Stimulated activated CD8-positive, alpha-beta memory T cell treated with anti-CD3 and anti-CD28 coated beads, Interleukin-15, amount 100 ng/mL, for 24 hours (primary cell): ENCODE measurements at places on chromosomes 12 and 14.

DNA sequence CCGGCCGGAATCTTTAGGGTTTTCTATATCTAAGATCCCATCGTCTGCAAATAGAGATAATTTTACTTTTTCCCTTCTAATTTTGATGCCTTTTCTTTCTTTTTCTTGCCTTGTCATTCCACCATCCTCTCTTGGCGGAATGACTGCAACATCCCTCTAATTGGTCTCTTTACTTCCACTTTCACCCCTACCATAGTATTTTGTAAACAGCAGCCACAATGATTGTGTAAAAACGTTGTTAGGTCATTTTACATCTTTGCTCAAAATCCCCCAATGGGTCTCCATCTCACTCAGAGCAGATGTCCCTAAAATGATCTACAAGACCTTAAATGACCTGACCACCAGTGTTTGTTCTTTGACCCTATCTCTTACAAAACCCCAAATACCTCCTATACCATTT lies 80.0 kb upstream of the STAC3 start:
- no peak for DNase-seq

GRCh38 chr12:122167356-122167925 lies 6.6 kb downstream of the IL31 start:
- DNase-seq: no peak

GRCh38 chr12:54383041-54383609 lies 1.4 kb downstream of the ZNF385A start:
- DNase-seq: no peak

DNA sequence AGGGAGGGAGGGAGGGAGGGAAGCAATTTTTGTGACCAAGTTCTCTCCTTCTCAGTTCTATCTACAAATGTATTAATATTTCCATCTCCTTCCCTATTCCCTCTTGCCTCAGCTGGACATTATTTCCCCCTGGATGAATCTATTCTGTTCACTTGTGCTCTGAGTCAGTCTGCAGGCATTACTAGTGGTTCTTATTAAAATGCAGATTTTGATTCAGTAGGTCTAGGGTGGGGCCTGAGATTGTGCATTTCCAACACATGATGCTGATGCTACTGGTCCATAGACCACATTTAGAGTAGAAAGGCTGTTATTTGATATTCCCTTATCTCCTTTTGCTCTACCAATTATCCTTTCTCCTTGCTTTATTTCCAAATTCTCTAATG lies 40.1 kb upstream of the YAF2 start:
- no peak for DNase-seq

GRCh38 chr14:91338379-91338778 lies 79.2 kb downstream of the CCDC88C start:
- DNase-seq: no peak

DNA sequence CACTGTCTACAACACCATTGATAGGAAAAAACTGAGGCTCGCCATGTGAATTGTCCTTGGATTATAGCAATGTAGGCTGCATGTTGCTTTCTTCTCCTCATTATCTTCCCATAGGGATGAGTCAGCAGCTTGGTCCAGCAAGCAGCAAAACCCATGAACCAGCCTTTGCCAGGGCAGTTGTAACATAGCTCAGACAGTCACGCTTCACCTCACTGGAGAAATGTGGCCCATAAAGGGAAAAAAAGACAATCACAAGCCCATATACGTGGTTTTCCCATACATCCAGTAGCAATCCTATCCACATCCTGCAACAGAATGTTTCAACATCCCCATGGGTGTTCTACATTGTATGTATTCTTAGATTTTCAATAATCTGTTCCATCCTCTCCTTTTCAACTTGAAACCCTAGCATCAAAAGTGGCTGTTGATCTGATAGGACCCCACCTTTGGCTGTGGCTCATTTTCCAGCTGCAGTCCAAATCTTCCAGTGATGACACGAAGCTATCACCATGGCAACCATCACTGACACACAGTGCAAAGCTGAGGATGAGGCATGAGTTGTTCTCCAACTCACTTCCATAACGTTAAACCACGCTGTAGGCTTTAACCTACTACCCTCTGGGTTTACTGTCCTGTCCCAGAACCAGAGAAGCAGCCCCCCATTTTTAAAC lies 34.0 kb downstream of the GRIN2B start:
- DNase-seq: no peak

- DNase-seq: no peak
Measured at GRCh38 chr12:16272222-16272621, 5.3 kb downstream of the SLC15A5 start.

GRCh38 chr12:6605421-6606330 lies 1.5 kb downstream of the CHD4 start:
- no peak for DNase-seq

- no peak for DNase-seq
Measured at GRCh38 chr12:113689047-113689610, 217.5 kb upstream of the LHX5 start.

- DNase-seq: no peak
Measured at GRCh38 chr12:46110223-46110611, 119.8 kb upstream of the SCAF11 start.

DNA sequence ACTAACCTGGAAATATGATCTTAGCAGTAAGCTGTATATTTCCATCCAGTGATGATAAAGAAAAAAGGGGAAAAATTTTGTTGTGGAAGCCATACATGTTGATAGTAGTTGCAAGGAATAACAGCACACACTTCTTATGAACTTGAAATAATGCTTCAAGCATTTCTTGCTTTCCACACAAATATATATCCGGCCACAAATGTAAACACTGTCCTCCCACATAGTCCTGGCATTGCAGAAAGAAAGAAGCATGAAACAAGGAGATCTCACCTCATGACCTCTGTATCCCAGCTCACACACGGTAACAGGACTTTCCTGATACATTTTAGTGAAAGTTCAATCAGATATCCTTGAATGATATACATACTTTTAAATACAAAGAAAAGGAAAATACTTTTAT lies 56.0 kb downstream of the LLPH start:
- DNase-seq: no peak

- DNase-seq: no peak
Measured at GRCh38 chr12:71787580-71787979, 32.9 kb downstream of the RAB21 start.

DNA sequence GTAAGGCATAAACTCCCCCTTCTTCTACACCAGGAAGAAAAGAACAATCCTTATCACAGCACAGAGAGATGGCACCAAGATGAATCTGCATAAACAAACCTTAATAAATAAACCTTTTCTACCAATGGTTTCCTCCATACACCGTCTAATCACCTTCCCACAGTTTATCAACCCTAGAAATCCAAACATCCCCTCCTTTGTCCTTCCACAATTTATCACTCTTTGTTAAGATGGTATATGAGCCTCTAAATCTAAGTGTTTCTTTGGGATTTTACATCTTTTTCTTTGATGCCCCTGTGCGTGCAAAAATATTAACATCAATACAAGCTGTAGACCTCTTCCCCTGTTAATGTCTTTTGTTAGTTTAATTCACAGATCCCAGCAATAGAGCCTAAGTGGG lies 12.5 kb downstream of the DICER1 start:
- no peak for DNase-seq

DNA sequence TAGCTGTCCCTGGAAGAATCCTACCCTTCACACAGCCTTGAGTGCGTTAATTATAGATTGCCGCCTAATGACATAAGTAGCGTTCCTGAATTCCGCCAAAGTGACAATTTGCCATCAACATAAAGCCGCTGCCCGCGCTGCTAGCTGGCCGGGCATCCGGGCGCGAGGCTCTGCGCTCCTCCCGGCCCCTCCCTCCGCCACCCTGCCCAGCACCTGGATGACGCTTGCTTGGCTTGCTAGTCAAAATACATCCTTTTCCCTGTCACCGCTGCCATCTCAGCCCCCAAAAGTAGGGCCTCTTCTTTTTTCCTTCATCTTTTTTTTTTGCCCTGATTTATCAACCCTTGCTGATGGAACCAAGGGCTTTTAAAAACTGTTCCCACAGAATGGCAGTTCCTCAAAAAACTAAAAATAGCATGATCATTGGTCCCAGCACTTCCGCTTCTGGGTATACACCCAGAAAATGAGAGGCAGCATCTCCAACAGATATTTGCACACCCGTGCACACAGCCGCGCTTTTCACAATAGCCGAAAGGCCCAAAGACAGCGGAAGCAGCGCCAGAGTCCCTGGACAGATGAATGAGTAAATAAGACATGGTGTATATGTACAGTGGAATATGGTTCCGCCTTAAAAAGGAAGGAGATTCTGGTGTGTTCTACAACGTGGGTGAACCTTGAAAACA lies 235.2 kb downstream of the BCL11B start:
- no peak for DNase-seq

GRCh38 chr12:120115692-120116440 lies 687 bp downstream of the RAB35 start:
- no peak for DNase-seq

- DNase-seq: no peak
Measured at GRCh38 chr12:101539148-101539547, 55.6 kb upstream of the MYBPC1 start.

GRCh38 chr12:110699591-110700445 lies 10.9 kb upstream of the HVCN1 start:
- DNase-seq: no peak

DNA sequence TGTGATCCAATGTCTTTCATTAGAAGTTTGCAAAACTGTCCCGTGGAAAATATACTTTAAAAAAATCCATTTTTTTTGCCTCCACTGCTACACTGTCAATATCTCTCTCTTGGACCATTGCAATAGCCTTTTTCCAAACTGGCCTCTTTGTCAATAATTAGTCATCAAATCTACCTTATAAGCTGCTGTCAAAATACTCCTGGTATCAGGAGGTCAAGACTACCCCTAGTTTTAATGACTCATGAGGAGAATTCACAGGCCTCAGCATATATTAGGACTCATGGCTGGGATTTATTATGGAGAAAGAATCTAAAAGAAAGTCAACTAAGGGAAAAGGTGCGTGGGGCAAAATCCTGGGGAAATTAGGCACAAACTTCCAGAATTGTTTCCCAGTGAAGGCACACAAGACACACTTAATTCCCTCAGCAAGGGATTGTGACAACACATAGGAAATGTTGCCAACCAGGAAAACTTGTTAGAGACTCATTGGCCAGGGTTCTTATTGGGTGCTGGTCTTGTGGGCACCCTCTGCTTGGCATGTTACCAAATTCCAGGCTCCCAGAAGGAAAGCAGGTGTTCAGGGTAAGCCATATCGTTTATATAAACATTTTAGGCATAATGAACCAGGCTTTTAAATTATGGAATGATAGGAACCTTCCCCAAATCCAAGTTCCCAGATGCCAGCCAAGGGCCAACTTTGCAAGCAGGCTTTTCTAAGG lies 56.1 kb downstream of the TMEM117 start:
- no peak for DNase-seq

GRCh38 chr12:90393089-90393488 lies 561.9 kb downstream of the CCER1 start:
- DNase-seq: no peak

DNA sequence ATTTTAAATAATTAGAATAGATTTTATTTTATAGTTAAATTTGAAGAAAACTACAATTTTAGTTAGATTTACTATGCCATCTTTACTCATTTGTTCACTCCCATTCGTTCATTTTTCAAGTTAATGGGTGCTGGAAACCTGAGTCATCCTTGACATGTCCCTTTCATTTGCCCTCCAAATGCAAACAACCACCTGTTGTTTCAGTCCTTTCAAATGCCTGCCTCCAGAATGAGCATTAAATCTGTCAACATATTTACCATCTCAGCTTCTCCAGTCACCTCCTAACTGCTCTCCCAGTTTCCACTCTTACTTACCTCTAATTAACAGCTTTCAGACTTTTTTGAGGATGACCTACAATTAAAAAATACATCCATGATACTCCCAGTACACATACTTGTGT lies 375.5 kb downstream of the RAD51B start:
- no peak for DNase-seq

GRCh38 chr12:54021432-54022013 lies 6.7 kb upstream of the HOXC6 start:
- no peak for DNase-seq

- DNase-seq: no peak
Measured at GRCh38 chr12:11228296-11228879, 41.1 kb downstream of the PRB3 start.

DNA sequence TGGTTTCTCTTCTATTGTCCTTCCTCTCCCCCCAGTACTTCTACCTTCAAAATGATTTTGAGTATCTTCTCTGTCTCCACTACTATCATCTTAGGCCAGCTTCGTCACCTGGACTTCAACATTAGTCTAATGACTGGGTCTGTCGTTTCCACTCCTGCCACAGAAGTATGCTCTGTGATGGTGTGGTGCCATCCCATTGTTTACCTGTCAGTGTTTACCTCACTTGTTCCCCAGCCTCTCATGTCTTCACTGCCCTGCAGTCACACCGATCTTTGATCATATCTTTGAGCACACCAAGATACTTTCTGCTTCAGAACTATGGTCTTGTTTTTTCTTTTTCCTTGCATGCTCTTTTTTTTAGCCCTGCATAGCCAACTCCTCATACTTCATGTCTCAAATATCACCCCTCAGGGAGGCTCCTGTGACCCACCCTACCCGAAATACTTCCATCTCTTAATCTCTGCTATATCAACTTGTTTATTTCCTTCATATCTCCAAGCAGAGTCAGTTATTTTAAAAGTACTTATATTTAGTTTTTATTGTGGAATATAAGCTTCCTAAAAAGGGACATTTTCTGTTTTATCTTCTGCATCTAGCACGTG lies 60.4 kb downstream of the ANO6 start:
- no peak for DNase-seq

DNA sequence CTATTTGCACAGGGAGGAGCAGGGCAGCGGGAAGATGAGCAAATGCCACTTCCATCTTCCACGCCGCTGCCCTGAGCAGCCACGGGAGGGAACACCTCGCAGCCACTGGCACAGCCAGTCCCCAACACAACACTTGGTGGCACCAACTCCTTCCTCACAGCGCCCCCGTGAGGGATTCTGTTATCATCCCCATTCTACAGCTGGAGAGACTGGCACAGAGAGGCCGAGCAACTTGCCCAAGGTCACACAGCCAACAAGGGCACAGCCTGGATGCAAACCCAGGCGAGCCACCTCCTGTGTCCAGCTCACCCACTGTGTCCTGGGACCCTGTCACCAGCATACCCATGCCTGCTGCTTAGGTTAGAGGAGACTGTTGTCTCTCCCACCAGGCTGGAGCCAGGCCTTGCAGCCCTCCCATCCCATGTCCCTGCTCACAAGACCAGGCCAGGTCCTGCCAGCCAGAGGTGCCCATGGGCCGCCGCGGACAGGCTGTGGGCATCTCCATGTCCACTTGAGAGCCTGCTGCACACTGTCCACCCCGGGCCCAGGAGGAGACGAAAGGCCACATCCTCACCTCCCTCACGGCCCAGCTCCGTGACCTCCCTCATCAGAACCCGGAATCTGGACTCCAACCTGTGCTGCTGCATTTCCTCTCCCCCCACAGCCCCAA lies 57.0 kb downstream of the NCOR2 start:
- no peak for DNase-seq

- no peak for DNase-seq
Measured at GRCh38 chr12:55765736-55766290, 22.9 kb downstream of the GDF11 start.

GRCh38 chr14:74507840-74508239 lies 14.3 kb downstream of the ISCA2 start:
- no peak for DNase-seq

DNA sequence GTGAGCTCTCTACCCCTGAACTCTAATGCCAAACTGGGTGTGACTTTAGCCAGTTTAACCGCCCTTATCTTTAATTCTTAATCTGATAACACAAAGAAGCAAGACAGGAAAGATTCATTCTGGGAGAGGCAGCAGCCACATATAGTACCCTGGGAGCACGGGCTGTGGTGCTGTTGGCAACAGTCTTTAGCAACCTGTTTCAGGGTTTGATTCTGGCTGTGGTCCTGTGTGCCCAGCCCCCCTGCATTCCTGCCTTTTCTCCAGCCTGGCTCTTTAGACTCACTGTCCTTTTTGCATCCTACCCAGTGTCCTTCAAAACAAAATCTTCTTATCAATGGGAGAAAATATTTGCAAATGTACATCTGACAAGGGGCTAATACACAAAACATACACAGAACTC lies 275.2 kb downstream of the GXYLT1 start:
- no peak for DNase-seq
